ENCODE measurements at places on chromosomes 2 and 18. TPM values are rescaled to one million over a fixed set of nuclear protein-coding genes. Genes with fewer than 3 reads are reported as not detected.

The DSG2 gene
- 5.2 TPM for total RNA-seq

The CAPN14 gene
- 0.26 TPM for total RNA-seq

The TMEM37 gene
- not detected for total RNA-seq

The ALPP gene
- not detected for total RNA-seq

The SLC5A7 gene
- not detected for total RNA-seq

The DUSP2 gene
- 2.9 TPM for total RNA-seq

The CERKL gene
- not detected for total RNA-seq

The CNTNAP5 gene
- total RNA-seq, result not detected

The CIDEA gene
- 0.13 TPM for total RNA-seq

The LAMA3 gene
- total RNA-seq, result 3.8 TPM

The RAPGEF4 gene
- total RNA-seq, result 5.0 TPM

The PLGLB1 gene
- 0.40 TPM for total RNA-seq

The CFAP221 gene
- 0.13 TPM for total RNA-seq

The SERPINB2 gene
- 14.4 TPM for total RNA-seq

The WDR7 gene
- 36.2 TPM for total RNA-seq

The IHH gene
- total RNA-seq, result not detected

The CACNB4 gene
- total RNA-seq, result 10.8 TPM

The SFT2D3 gene
- total RNA-seq, result 4.7 TPM

The OTOF gene
- total RNA-seq, result not detected

The COLEC11 gene
- 1.4 TPM for total RNA-seq

The CCDC195 gene
- total RNA-seq, result not detected

The KCNJ3 gene
- not detected for total RNA-seq

The ABCB6 gene
- total RNA-seq, result 69.9 TPM

The CHST10 gene
- 6.0 TPM for total RNA-seq

The IL1RL1 gene
- 40.2 TPM for total RNA-seq

The DES gene
- 3.0 TPM for total RNA-seq

The CAPN13 gene
- not detected for total RNA-seq

The ANKRD29 gene
- 2.0 TPM for total RNA-seq

The SPC25 gene
- total RNA-seq, result 1.1 TPM

The RAB11FIP5 gene
- total RNA-seq, result 81.0 TPM

The C1QL2 gene
- total RNA-seq, result not detected

The C2orf81 gene
- 3.5 TPM for total RNA-seq

The CTAGE1 gene
- 0.07 TPM for total RNA-seq

The DSG1 gene
- not detected for total RNA-seq

The CYP27C1 gene
- under 0.01 TPM for total RNA-seq

The DNAH7 gene
- total RNA-seq, result 0.46 TPM

The DYNAP gene
- not detected for total RNA-seq

The SGPP2 gene
- total RNA-seq, result not detected

The MERTK gene
- total RNA-seq, result 0.69 TPM

The EVX2 gene
- total RNA-seq, result not detected

The NAPG gene
- 42.5 TPM for total RNA-seq

The SNORC gene
- total RNA-seq, result 1.6 TPM

The HOXD3 gene
- 0.26 TPM for total RNA-seq

The TUBA4B gene
- not detected for total RNA-seq

The TUBA3D gene
- not detected for total RNA-seq

The WNT6 gene
- not detected for total RNA-seq

The RMND5A gene
- 20.6 TPM for total RNA-seq

The SCRN3 gene
- 32.9 TPM for total RNA-seq

The TBR1 gene
- total RNA-seq, result not detected

The PTRHD1 gene
- total RNA-seq, result 15.2 TPM

The LDAH gene
- total RNA-seq, result 24.0 TPM

The OR6B2 gene
- not detected for total RNA-seq

The DTNB gene
- 4.8 TPM for total RNA-seq

The RAMP1 gene
- total RNA-seq, result 3.7 TPM

The TRAF3IP1 gene
- 12.0 TPM for total RNA-seq

Data from smooth muscle cell of the pulmonary artery (primary cell).